RKO (cell line): ENCODE measurements at places on chromosomes 1 and 21.

DNA sequence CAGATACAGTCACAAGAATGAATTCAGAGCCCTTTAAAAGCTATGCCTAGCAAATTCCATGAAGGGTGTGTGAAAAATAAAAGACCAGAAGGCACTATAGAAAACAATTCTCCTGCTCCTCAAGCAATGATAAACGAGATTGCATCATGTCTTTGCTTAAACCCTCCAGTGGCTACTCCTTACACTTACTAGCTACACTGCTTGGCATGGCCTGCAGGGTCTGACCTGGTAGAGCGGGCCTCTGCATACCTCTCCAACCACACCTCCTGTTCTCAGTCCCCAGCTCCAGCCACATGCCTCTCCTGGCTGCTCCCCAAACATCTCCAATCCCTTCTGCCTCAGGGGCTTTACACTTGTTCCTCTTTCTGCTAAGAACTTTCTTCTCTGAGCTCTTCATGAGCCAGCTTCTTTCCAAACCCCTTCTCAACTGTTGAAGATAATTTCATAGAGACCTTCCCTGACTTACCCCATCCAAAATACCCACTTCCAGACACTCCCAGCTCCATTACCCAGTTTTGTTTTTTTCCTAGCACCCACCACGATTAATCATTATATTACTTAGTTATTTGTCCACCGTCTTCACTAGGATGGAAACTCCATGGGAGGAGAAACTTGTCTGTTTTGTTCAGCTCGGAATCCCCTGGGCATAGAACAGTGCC, 11.2 kb upstream of the CREG1 start:
- DNase-seq = peak; percentile 36

GRCh38 chr1:998995-999724, 737 bp downstream of the HES4 start:
- DNase-seq = peak; percentile 52

- no peak for DNase-seq
These were observed 5.0 kb upstream of the TMEM200B start for GRCh38 chr1:29128739-29129138.

GRCh38 chr1:151801846-151802245, 3.4 kb downstream of the LINGO4 start:
- no peak for DNase-seq

DNA sequence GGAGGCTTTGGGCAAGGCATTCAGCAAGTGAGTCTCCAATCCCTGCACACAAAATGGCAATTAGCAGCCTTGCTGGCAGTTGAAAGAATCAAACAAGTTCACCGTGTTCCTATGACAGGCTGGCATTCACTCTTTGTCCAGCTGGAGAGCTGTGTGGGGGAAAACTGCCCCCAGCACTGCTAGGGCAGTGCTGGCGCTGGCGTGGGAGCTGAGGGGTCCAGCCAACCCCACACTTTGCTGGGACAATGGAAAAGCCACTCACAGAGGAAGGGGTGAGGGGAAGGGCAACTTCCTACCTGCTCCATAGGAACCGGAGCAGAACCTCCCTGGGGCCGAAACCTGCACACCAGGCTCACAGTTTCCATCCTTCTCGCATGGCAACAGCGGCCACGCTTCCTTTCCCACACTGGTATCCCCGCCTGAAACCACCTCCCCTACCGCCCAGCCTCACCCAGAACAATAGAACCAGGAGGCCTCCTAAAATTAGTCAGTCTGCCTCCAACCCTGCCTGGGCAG, 26.7 kb upstream of the KCNN3 start:
- DNase-seq = no peak

DNA sequence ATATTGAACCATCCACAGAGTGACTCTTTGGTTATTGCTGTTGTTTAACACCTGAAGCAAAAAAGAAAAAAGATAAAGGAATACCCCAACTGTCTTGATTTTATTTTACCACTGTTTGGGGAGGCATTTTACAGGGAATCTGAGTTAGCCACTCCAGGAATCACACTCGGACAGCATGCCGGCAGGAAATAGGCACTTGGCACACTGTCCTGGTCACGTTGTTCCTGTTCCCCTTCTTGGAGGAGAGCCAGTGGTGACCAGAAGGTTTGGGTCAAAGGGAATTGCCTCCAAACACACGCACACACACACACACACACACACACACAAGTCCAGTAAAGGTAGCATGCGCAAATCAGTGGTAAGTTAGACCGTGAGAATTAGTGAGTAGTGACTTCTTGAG, 13.8 kb downstream of the RGS4 start:
- no peak for DNase-seq

- no peak for DNase-seq
These were observed 27.6 kb upstream of the CNIH3 start for GRCh38 chr1:224588515-224588914.

- no peak for DNase-seq
These were observed 1.6 kb upstream of the SH3BGRL3 start for GRCh38 chr1:26278303-26278702.

DNA sequence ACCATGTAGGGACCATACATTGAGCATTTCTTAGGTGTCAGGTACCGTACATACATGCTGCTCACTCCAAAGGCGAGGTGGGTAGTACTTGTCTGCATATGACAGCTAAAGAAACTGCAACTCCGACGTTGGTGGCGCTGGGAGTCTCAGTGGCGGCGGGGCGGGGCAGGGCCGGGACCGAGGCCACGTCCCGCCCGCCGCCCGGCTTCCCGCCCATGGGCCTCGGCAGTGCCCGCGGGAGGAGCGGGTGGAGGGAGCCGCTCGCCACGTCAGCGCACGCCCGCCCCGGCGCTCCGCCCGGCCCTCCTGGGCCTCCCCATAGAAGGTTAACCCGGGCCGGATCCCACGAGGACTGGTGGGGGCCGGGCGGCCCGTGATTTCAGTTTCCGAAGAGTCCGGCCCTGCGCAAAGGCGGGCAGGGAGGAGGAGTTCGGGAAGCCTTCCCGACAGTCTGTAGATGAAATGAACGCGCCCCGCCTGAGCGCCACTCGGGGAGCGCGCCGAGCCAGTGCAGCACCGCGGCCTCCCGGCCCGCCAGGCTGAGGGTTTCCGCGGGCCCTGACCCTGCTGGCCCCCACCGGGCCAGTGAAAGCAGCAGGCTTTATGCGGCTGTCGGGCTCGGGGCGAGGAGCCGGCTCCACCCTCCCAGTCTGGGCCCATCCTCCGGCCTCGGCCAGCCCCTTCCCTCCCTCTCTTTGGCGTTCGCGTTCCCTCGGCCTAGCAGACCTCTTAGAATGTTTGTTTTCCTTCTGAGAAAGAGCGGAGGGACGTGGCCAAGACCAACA, 119.9 kb upstream of the JUN start:
- peak; percentile 92 for DNase-seq
